ENCODE measurements at places on chromosomes 11 and 22.

GRCh38 chr11:22769081-22769480 lies 60.5 kb downstream of the SVIP start:
- no peak for DNase-seq

DNA sequence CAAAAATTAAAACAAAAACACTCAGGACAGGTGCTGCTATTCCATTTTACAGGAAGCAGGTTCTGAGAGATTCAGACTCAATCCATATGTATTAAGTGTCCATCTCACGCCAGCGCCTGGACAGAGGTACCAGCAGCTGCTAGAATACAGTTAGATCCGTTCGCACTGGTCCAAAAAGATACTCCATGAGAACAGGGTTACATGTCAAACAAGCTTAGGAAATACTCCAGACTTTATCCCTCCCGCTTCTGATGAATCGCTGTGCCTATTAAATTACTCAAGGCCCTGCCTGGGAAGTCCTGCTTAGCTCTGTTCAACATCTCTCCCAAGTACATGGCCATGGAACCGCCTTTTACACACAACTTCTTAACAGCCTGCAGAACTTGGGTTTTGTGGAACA lies 50.2 kb upstream of the SLC35C1 start:
- DNase-seq = no peak

GRCh38 chr11:8253566-8253965 lies 10.1 kb downstream of the LMO1 start:
- DNase-seq = no peak

GRCh38 chr11:111918390-111919256 lies at the start of gene C11orf52:
Gene C11orf52, plus strand, starts transcription at chr11:111918913. Its CDS starts 60 bp downstream, at chr11:111918973.
- no peak for DNase-seq

DNA sequence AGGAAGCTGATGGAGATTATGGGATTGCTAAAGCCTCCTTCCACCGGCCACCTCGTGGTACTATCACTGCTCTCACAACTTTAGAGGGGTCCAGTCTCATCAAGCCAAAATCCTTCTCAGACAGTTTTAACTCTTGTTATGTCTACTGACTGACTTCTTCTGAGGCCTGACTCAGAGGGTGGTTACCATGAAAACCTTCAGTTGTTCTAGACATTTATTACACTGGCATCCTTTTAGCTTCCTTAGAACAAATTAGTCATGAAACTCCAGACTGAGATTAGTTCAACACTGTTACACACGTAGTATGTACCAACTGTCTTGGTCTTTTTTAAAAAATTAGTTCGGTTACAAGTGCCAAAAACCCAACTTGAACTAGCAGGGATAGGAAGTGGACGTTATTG lies 7.5 kb downstream of the DIXDC1 start:
- no peak for DNase-seq

DNA sequence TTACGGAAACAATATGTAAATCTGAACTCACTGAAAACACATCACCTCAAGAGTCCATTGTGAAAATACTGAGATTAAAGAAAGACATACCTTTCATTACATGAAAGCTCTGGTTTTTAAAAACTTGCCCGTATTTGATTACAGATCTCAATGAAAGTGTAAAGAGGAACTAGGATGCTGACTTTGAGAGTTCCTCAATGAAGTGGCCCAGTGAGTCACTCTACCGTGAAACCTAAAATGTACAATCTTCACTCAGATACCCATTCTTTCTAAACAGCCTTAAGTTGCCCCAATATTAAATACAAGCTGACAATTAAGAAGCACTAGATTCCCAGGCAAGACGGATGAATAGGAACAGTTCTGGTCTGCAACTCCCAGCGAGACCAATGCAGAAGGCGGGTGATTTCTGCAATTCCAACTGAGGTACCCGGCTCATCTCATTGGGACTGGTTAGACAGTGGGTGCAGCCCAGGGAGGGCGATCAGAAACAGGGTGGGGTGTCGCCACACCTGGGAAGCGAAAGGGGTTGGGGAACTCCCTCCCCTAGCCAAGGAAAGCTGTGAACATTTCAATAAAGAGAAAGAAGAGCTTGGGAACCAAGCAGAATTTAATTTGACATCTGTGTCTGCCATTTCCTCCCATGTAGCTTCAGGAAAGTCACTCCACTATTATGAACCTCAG lies 33.8 kb upstream of the OR9G4 start:
- DNase-seq = no peak

- DNase-seq = no peak
Measured at GRCh38 chr11:42043312-42043711, 583.9 kb upstream of the LRRC4C start.

DNA sequence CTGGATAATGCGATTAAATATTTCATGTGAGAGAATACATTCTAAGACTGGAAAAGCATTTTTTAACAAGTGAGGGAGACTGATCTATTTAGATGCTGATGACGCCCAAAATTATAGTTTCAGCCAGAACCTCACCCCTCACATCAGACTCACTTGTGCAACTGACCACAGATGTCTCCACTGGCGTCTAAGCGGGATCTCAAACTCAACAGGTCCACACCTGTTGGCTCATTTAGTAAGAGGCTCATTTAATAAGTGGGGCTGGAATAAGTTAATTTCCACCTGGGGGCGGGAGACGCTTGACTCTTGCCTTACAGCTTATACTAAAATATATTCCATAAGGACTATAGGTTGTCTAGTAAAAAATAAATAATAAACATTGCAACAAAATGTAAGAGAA lies 47.5 kb downstream of the MORC2 start:
- no peak for DNase-seq

DNA sequence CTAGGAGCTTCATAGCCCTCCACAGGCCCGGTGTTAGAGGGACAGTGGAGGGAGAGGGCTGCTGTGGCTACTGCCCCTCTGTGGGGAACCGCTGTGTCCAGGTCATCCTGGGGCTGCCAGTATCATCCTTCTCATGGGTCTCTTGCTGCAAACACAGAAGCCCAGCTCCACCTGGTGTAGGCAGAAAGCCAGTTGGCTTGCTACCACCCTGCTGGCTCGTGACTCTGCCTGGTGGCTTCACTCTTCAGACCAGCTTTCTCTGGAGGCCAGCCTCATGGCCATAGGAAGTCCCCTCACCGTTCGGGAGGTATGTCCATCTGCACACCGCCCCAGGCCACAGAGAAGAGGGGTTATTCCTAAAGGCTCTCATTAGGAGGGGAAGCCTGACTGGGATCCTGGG lies 19.4 kb upstream of the SUSD2 start:
- no peak for DNase-seq
